Left ventricle myocardium inferior (tissue), 1 donor: ENCODE measurements at places on chromosomes 5 and 9.

- DNase-seq, result no peak
Observed at GRCh38 chr5:145587710-145588109, 247.4 kb downstream of the PRELID2 start.

DNA sequence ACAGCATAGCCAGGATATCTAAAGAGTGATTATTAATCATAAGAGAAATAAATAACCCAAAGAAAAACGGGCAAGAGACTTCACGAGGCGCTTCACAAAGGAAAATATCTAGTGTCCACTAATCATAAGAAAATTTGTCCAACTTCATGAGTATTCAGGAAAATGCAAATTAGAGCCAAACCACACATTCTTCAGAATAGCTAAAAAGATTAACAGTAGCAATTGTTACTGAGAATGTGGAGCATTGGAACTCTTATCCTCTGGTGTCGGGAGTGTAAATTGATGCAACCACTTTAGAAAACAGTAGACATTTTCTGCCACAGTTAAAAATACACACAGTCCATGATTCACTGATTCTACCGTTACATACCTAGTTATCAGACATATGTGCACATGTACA lies 145.7 kb downstream of the CWC27 start:
- no peak for DNase-seq

- DNase-seq, result no peak
Observed at GRCh38 chr5:135467051-135467625, 15.0 kb upstream of the TIFAB start.

DNA sequence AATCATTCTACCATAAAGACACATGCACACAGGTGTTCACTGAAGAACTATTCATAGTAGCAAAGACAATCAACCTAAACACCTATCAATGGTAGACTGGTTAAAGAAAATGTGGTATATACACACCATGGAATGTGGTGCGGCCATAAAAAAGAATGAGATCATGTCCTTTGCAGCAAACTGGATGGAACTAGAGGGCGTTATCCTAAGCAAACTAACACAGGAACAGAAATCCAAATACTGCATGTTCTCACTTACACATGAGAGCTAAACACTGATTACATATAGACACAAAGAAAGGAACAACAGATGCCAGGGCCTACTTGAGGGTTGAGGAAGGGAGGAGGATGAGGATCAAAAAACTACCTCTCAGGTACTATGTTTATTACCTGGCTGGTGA lies 103.8 kb downstream of the DRD1 start:
- DNase-seq, result no peak

DNA sequence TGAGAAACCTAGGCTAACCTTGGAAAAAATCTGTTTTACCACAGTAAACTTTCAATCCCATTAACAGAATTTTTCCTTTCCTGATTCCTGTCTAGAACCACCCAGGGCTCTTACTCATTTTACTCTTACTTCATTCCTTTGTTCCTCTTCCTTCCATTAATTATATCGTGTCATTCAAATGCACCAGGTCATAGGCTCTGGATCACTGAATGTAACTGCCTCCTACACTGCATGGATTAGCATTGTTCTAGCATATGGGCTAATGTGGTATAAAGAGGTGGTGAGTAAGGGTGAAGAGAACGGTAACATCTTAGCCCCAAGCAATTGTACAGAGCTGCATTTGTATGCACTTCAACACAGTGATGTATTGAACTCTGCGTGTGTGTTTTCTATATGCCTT lies 49.5 kb upstream of the SPINK5 start:
- DNase-seq, result no peak

GRCh38 chr9:38120961-38121360 lies 51.9 kb upstream of the SHB start:
- no peak for DNase-seq

DNA sequence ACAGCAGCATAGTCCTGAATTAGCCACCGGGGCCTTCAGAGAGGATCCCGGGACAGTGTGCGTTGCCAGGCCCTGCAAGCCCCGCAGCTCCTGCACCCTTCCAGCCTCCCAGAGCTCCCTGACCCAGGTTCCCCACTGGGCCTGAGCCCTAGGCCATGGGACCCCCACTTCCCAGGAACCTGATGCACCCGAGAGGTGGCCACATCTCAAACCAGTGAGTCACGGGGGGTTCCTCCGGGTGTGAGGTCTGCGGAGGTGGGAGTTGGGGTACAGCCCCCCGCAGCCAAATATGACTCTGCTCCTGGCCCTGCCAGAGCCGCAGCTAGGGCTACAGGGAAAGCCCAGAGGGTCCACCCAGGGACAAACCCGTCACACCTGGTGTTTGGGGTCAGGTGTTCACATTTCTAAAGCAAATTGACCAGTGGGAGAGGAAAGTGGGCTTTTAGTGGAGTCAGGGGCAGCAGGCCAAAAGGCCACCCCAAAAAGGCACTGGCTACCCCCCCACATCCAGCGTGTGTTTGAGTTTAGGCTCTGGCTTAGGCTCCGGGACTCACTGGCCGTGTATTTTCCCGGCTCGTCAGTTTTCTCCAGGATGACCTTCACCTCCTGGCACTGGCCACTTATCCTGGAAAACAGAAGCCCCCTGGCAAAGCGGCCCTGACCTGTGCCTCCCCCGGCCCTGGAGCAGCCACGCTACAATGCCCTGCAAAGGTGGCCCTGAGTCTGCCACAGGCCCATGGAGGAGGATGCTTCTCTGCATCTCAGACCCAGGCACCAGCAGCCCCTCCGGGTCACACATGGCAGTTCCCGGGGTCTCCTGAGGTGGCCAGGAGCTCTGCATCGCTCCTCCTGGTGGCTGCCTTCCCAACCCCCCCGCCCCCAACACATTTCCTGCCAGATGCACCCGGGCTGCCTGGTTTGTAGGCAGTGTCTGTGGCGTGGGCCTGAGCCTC lies 17.4 kb upstream of the OBP2B start:
- no peak for DNase-seq

- DNase-seq, result no peak
Observed at GRCh38 chr9:70978085-70978484, 143.3 kb downstream of the TRPM3 start.

DNA sequence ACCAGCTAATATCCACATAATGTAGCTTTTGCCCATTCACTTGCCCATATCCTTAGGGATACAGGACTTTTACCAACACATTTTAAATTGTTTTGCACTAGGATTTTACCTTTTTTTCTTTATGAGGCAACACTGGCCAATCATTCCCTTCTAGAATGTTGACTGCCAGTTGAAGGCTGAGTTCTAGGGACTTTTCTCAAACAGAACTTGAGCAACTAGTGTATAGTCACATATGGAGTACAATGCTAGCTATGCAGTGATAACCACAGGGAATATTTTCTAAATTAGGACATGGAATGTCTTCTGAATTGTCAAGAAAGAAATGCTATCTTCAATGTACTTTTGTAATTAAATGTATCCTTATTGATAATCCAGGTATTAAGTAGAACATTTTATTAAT lies 133.6 kb downstream of the OXCT1 start:
- DNase-seq, result no peak

DNA sequence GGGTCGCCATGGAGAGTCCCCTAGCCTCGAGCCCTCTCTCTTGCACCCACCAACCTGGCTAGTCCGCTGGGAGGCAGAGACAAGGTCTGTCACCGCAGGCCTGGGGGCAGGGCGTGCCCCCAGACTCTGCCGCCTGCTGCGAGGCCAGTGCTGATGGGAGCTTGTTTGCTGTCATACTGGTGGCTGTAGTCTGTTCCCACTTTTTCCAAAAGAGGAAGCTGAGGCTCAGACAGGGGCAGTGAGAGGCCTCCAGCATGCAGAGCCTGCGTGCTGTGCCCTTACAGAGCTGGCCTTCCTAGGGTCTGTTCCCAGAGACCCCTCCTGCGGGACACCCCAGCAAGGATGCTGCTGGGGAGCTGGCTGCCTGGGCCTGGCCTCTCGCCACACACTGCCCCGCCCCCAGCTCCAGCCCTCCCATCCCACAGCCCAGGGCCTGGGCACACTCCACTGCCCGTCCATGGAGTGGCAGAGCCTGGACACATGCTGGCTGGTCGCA lies 21.0 kb upstream of the SUSD3 start:
- no peak for DNase-seq

DNA sequence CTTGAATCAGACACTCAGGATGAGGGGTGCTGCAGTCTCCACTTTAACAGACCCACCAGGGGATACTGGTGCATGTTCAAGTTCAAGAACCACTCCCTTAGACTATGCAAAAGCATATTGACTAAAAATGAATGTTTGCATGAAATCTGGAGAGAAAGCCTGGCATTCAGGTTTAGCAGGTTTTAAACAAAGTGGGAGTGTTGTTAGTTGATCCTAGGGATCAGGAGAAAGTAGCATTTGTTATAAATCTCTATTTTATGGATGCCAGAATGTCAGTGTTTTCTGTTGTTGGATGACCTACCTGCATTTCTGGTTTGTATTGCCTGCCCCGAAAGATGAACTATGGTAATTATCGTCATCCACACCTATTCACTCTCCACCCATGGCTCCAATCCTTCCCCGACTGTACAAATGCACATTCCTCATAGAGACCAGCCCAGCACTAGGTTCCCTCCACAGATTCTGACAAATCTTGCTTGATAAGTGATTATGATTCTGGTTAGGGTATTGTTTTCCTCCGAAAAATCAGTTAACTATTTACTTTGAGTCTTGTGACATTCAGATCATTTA lies 17.2 kb downstream of the TMEM252 start:
- DNase-seq, result no peak

DNA sequence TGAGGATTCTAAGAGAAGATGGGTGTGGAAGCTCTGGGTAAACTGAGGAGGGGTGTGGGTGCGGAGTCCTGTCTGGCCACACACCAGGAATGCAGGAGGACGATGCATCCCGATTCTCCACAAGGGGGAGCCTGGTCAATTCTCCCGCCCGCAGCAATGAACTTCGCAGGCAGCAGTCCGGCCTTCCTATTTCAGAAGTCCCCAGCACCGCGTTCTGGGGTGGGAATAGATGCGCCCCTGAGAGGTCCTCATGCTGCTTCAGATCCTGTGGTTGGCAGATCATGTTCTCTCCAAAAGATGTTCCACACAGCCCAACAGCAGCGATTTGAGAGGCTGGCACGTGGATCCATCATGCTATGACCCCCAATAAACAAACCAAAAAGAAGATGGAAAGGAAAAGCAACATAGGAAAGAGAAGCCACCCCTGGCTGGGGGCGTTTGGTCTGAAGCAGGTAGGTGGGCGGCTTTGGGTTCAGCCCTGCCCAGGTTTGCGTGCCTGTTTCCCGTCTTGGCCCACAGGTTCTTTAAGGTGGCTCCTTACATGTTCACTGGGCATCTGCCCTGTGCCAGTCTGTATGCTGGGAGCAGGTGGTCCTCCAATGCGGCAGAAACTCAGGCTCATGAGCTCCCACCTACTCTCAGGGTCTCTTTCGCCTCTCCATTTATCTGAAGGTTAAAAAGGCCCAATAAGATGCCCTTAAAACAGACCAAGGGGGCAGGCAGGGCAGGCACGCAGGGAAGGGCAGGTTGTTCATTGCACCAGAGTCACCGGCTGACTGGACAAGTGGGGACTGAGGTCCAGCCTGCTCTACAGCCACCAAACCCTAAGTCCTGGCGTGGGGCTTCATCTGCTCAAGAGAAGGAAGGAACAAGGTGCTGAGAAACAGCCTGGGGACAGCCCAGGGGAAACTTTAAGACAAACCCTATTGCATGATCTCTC lies 171.6 kb downstream of the PAX5 start:
- DNase-seq, result no peak

- DNase-seq, result peak; percentile 38
Observed at GRCh38 chr5:169286572-169287300, 14.2 kb downstream of the SLIT3 start.

DNA sequence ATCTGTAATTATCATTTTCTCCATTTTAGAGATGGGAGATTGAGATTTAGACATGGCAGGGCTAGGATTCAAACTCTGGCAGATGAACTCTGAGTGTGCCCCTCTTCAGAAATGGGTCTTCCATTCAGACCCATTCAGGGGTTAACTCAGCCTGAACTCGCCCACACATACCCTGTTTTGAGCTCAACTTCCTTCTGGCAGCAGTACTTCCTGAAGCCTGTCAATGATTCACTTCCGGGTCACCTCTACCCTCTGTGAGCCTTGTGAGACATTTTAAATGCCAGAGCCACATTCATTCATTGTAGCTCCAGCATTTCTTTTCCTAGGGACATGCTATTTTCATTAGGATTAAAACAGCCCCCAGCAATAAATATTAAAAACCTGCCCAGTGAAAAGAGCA lies 209.3 kb upstream of the SLC24A2 start:
- DNase-seq, result no peak

GRCh38 chr5:167147879-167148278 lies 1143.6 kb upstream of the WWC1 start:
- no peak for DNase-seq

DNA sequence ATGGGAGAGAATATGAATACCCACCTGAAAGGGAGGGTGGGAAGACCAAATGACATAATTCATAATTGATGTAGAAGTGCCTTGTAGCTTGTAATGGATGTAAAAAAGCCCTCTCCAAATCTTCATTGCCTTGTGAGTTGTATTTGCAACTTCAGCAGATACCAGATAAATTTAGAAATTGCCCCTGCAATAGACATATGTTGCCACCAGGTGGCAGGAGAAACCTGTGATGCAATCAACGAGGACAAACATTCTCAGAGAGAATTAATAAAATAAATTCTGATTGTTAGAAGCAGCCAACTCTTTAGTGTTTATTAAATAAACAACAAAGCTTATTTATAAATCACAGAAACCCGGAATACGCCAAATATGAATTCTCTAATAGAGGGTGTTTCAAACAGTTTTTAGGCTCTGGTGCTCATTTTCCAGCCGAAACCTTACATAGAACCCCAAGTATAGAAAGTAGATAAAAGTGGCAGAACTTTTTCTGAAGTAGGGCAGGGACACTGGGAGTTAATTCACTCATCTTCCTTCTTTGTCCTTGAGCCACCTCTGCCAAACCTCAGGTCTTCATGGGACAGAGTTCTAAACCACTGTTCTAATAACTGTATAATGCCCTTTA lies 147.8 kb downstream of the TMEM38B start:
- no peak for DNase-seq

DNA sequence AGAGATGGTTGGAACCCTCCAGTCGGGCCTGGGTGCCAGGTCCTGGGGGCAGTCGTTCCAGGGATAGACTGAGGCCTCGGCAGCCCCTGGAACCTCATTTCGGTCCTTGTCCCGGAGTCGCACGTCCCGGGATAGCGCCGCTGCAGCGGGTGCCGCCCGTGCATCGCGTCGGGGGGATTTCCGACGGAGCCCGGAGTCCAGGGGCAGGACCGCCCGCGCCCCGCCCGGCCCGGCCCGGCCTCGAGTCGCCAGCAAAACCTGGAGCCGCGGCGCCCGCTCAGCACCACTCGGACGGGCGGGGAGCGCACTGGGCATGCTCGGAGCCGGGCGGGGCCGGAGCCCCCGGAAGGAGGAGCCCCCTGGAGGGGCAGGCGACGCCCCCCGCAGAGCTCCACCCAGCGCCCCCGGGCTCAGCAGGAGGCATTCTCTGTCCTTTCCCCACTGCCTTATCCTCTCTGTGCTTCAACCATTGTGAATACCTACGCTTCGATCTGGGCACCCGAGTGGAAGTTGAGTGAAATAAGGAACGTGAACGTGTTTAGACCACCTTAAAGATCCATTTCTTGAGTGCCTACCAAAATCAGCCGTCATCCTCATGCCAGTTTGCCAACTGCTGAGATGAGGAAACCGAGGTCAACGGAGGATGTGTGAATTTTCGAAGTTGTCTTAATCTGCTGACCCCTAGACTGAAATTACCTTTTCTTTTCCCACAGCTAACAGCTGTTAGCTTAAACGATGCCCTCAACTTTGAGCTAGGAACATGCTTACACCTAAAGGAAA lies 1.7 kb upstream of the PTPN3 start:
- DNase-seq, result peak; percentile 61
